Activated naive CD4-positive, alpha-beta T cell treated with Interleukin-2 at 50 U/mL for 16 hours (primary cell): ENCODE measurements at places on chromosomes 7 and 10.

DNA sequence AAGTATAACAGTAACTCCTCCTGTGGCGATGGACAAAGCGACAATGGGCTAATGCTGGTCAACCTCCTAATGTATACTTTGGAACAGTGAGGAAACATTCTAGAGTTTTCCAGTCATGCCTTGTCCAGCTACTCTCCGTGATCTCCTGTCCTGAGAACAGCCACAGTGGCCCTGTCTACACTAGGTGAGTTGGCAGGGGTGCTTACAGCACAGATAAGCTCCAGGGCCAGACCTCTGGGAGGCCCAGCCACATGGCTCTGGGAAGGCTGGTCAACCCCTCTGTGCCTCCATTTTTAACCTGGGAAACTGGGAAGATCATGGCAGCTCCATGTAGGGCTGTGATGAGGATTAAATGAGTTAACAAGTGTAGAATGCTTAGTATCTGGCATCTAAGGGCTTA lies 57.0 kb downstream of the CLEC2L start:
- no peak for DNase-seq

DNA sequence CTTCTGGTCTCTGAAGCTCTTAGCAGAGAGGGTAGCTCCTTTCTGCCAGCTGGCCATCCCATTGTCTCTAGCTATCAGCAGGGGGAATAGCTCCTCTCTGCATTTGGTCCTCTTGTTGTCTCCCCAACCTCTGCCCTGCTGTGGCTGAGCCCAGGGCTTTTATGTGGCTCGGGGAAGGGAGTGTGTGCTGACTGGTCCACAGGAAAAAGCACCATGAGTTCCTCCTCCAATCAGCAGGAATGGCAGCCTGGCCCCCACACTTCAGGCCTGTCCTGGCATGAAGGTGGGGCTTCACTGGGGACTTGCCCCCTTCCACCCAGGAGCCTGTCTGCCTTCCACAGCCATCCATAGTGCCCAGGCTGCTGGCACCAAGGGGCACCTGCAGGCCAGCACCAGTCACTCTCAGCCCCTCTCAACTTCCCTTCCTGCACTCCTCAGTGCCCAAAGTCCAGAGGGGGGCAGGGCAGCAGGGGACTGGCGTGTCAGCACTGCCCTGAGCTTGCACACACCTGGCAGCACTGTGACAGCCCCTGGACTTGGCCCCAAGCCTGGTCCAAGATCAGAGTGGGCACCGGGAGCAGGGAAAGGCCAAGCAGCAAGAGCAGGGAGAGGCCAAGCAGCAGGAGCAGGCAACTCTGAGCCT lies 36.2 kb downstream of the NOLC1 start:
- no peak for DNase-seq

DNA sequence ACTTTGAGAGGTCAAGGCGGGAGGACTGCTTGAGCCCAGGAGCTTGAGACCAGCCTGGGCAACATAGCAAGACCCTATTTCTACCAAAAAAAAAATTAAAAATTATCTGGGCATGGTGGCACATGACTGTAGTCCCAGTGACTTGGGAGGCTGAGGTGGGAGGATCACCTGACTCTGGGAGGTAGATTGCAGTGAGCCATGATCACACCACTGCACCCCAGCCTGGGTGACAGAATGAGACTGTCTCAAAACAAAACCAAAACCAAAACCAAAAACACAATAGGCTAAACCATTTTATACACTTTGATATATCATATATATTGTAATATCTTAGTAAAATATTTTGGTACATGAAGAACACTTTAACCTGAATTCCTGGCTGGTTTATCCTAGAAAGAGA lies 101.6 kb downstream of the RAPGEF5 start:
- no peak for DNase-seq

DNA sequence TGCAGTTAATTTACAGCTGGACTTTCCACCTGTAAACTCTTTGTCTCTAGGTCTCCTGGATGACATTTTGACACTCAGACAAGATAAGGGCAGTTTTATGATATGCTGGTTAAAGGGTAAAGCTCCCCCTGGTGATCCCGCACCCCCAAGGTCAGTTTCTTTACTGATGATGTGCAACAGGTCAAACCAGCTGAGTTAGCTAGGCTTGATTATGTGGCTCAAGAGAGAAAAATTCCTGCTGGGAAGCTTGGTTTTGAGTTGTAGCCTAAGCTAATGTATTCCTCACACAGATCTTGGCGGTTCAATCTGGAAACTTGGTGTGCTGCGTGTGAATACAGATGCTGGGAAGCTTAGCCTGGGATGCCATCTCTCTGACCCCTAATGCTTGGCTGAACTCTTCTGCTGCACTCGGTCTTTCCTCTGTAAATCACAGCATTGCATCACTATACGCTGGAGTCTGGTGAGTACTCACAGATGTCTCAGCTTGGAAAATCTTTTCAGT lies 11.4 kb upstream of the AKR1D1 start:
- DNase-seq, result no peak

DNA sequence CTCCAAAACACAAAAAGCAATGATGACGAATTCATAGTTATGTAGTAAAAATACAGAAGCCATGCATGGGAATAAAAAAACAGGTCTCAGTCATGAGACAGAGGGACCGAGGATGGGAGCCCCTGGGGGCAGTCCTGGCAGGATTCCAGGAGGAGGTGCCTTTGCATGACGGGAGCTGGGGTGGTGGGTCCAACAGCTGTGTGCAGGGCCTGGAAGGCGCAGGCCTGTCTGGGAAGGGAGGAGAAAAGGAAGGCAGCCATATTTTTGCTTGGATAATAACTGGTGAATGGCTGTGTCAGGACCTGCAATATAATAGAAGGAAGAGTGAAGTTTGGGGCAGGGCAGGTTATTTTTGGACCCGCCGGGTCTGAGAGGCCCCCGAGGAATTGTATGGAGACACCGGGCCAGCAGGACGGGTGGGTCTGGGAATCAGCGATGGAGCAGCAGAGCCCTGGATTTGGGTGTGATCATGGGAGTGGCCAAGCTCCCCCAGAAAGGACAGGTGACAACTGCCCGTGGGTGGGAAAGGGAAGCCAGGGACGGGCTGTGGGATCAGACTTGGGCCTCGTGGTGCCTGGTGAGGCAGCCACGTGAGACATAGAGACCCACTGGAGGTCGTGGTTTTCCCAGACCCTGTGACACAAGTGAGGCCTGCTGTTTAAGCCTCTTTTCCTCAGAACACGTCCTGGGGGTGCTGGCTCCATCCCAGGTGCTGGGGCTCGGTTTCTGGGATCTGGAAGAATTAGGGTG lies 2.9 kb upstream of the JAKMIP3 start:
- DNase-seq, result no peak

GRCh38 chr10:99395750-99396445 lies 34.5 kb downstream of the GOT1 start:
- no peak for DNase-seq

GRCh38 chr7:87926581-87927461 lies 7.2 kb upstream of the ADAM22 start:
- no peak for DNase-seq

DNA sequence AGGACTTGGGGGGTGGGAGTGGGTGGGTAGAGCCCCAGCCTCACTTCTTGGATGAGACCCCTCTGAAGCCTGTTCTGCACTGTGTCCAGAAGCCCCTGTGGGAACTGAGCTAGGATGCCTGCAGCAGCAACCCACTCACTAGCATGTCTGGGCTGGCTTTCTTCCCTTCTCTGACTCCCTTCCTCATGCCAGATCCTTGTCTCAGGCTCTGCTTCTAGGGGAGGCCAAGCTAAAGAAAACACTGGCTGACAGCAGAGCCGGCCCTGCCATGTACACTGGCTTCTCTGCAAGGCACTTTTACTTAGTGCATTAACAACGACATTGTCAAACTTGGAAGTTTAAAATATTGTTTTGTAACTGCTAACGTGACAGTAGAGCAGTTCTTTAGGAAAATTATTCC lies 50.2 kb downstream of the ARHGAP22 start:
- DNase-seq, result no peak

DNA sequence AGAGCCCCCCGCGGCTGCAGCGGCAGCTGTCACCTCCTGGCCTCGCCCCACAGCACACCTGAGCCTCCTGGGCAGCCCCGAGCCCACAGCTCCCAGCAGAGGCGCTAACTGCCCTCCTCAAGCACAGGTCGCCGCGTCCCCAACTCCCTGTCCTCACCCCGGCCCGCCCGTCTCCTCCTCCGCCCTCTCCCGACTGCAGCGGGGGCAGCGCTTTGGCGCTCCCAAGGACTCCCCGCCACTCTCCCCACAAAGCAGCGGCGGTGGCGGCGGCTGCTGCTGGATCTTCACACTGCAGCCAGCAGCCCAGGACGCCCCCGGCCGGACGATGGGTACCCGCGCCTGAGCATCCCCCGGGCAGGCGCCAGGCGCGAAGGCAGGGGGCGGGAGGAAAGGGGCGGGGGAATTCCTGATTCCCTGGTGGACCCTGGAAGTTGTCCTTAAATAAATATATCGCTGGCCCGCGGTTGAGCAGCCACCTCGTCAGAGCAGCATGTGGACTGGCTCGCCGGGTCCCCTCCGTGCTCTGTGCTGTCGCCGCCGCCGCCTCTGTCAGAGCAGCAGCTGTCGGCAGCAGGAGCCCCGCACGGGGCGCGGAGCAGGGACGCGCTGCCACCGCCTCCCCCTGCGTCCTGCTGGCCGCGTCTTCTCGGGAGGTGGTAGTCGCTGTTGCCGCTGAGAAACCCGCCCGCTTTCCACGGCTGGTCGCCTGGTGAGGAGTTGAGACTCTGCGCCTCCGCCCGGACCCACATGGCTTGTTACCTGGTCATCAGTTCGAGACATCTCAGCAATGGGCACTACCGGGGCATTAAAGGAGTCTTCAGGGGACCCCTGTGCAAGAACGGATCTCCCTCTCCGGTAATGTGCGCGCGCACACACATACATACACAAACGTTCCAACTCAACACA lies at the start of gene ZNF804B:
ZNF804B (plus strand) TSS at position 471 of the 906 bp plus-strand sequence; CDS start at position 748, 277 bp downstream.
- no peak for DNase-seq

- DNase-seq, result no peak
These were observed 25.1 kb downstream of the MRPS24 start for GRCh38 chr7:43844257-43844656.

DNA sequence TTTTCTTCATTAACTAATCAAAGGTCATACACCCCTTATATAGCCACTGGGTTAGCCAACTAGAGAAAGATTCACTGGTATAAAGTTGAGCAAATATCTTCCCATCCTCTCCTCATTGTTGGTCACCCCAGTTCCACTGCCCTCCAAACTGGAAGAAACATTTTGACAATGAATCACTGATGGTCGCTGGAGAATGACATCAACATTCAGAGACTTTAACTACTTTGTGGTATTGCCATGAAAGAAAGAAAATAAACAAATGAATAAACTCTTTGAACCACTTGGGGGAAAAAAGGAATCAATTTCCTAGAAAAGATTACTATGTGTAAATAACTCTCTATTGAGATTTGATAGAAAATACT lies 23.4 kb downstream of the HYCC1 start:
- DNase-seq, result no peak

DNA sequence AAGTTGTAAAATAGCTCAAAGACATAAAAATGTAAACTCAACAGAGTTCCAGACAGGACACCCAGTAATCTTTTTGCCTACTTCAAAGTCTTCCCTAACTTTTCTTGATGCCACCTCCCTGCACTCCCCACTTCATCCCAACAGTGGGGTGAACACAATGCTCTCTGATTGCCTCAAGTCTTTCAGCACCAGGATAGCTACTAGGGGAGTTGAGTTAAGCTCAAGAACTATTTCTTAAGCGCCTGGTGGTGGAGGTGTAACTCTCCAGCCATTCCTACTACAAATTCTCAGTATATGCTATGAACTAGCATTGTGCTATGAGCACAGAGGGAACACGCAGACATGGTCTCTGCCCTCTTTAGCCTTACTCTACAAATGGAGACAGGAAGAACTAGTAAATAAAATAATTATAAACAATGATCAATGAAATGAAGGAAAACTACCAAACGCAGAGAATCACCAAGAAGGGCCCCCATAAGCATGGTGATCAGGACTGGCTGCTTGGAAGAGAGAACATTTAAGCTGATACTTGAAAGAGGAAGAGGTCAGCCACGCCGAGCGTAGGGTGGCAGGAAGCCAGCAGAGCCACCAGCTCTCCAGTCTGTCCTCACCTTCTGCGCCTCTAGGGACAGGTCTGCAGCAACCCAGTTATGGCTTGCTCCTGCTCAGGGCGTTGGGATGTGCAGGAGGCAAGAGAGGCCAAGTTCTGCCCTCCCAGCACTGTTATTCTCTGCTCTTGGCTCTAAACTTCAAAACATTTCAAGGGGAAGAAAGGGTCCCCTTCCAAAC lies 16.7 kb upstream of the FRA10AC1 start:
- no peak for DNase-seq

GRCh38 chr7:47385536-47386125 lies 196.3 kb downstream of the TNS3 start:
- DNase-seq, result no peak

GRCh38 chr7:50631639-50632038 lies 66.4 kb upstream of the DDC start:
- no peak for DNase-seq

GRCh38 chr10:124119946-124120345 lies 26.5 kb upstream of the CHST15 start:
- no peak for DNase-seq

DNA sequence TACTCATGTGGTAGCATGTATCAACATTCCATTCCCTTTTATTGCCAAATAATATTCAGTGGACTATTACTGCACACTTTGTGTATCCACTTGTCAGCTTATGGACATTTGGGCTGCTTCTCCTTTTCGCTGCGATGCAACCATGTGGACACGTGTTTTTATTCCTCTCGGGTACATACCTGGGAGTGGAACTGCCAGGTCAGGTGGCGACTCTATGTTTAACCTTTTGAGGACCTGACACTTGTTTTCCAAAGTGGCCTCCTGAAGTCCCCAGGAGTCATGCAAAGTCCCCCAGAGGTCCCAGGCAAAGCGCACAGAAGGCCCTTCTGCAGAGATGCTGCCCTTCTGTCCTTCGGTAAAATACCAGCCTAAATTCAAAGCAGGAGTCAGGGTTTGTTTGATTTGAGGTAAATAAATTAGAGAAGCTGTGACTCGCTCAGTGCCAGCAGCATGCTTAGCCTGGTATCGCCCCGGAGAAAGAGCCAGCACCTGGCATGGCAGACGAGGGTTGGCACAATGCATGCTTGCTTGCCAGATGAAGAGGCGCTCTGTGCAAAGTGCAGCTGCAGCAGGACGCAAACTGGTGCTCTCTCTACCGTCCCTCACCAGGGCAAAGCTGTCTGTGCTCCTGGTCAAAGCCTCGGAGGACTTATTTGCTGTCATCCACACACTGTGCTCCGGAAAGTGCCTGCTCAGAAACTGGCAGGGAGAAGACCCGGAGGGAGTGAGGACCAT lies 37.8 kb downstream of the HIPK2 start:
- no peak for DNase-seq

DNA sequence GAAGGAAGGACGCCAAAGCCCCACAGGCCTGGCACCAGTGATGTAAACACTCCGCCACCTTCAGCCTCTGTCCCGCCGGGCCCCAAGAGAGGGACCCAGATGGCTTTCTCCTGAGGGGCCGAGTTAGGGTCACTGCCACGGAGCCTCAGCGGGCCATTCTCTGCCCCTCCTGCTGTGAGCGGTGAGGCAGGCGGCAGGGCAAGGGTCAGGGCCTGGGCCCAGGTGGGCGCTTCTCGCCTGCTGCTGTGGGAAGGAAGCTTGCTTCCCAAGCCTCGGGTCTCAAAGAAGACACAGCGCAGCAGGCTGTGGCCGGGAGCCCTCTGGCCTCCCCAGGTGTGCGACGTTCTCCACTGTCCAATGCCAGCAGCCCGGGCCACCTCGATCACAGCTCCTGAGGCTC lies 84.8 kb downstream of the PROSER2 start:
- no peak for DNase-seq
